ENCODE measurements at places on chromosomes 5 and 9.

DNA sequence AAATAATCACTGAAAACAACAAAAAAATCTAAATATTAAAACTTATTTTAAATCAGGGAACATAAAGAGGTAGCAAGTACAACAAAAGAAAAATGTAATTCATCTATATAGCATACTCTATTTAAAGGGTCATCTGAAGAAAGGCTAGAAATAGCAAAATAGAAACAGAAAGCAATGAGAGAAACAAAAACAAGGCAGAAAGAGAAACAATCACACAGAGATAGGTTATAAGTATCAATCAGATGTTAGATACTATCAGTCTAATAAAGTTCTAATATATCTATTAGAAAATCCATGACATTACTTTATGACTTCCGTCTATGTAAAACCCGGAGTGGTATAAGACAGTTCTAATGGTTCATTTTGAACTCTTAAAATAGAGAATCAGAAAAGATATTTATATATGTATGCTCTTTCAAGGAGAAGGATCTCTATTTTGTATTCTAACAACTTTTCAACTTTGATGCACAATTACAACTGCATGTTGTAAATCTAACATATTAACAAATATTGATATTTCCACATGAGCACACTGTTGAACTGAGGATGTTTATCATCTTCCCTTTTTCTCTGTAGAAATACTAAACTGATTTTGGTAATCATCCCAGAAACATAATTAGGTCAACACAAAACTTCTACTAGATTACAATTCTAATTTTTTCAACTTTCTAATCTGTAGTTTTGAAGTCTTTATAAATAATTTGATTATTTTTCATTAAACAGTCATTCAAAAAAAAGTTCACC, 15.8 kb downstream of the RICTOR start:
- DNase-seq = no peak

DNA sequence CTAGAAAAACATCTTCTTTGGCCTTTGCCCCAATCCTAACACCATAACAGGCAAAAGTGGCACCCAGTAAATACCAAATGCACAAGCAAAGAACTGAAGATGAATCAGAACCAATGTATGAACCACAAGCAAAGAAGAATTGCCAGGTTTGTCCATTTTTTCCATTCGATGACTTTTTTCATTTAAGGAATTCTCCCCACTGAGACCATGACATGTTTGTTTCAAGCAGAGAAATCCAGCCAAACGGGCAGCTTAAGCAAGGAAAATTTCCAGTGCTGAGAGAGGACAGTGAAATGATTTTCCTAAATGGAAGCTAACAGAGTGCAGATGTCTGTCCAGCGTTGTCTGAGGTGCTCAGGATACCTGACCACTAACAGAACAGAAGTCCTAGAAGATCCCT, 203.7 kb downstream of the ADAMTS12 start:
- DNase-seq = no peak

- peak; percentile 77 for DNase-seq
These were observed 2.0 kb downstream of the ST8SIA4 start for GRCh38 chr5:100900796-100901781.

GRCh38 chr5:61332851-61333320, 828 bp downstream of the ZSWIM6 start:
- no peak for DNase-seq

DNA sequence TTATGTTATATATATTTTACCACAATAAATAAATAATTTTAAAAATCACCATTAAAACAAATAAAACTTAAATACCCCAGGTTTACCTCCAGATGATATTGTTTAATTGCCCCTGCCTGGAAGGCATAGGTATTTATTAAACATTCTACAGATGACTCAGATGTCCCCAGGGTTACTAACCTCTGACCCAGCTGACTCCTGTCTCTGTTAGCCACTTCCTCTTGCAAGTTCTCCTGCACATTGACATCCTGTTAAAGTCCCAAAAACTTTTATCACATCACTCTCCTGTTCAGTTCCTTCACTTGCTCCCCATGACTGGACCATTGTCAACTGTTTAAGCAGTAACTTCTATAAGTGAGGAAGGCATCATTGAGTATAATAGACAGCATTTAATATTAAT, 37.0 kb upstream of the RAB3C start:
- DNase-seq = no peak

GRCh38 chr9:125889476-125890419, 142.6 kb downstream of the PBX3 start:
- no peak for DNase-seq

DNA sequence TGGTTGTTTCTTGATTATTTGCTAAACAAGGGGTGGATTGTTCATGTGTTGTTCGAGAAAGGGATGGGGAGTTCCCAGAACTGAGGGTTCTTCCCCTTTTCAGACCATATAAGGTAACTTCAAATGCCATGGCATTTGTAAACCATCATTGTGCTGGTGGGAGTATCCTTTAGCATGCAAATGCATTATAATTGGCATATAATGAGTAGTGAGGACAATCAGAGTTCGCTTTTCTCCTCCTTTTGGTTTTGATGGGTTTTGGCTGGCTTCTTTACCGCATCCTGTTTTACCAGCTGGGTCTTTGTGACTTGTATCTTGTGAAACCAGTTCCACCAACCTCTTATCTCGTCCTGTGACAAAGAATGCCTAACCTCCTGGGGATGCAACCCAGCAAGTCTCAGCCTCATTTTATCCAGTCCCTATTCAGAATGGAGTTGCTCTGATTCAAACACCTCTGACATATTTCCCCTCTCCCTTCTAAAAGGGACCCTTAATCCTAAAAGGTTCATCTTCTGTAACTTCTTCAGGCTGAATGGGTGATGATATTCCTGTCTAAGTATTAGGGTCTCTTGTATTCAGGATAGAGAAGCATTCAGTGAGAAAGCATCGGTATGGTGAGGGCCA, 8.7 kb upstream of the FBN2 start:
- DNase-seq = no peak

- DNase-seq = no peak
These were observed 70.6 kb downstream of the ALDH1A1 start for GRCh38 chr9:72882117-72882775.

DNA sequence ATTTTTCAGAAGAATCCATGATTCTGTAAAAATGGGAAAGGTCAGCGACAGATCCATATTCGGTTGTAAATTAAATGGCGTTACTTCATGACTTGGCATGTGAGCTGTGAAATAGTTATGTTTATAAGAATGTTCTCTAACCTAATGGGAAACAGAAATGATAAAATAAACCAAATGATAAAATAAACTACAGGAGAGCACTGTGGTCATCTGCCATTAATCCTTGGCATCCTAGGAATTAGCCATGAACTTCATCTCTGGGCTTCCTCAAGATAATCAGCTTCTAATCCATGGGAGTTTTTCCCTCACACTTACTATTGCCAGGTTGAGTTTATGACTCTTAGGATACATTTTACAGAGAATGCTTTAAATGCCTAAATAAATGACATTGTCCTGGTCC, 94.6 kb upstream of the SLC30A5 start:
- DNase-seq = no peak

GRCh38 chr5:8239198-8239597, 370.2 kb downstream of the MTRR start:
- DNase-seq = no peak

DNA sequence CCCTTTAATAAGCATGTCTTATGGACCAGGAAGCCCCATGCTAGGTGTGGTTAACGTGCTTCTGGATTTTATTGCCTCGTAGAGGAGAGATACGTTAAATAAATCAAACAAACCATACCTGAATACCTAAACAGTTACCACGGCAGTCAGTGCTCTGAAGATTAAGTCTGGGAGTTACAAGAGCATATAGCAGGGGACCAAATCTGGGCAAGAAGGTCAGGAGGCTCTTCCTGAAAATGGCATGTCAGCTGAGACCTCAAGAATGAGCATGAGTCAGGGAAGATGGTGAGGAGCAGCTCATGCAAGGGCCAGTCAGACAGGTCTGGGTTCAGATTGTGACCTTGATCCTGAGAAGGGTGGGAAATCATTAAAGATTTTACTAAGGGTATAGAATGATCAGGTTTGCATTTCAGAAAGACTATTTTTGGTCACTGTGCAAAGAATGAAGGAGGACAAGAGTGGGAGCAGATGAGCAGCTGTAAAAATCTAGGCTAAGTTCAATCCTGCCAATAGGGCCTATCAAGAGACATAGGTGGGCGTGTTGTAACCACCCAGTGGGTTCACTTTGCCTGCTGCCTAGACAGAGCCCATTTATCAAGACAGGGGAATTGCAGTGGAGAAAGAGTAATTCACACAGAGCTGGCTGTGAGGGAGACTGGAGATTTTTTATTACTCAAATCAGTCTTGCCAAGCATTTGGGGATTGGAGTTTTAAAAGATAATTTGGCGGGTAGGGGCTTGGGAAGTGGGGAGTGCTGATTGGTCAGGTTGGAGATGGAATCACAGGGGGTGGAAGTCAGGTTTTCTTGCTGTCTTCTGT, 4.8 kb upstream of the ZNF366 start:
- no peak for DNase-seq

- no peak for DNase-seq
These were observed 40.4 kb upstream of the RASGRF2 start for GRCh38 chr5:80919678-80920196.

DNA sequence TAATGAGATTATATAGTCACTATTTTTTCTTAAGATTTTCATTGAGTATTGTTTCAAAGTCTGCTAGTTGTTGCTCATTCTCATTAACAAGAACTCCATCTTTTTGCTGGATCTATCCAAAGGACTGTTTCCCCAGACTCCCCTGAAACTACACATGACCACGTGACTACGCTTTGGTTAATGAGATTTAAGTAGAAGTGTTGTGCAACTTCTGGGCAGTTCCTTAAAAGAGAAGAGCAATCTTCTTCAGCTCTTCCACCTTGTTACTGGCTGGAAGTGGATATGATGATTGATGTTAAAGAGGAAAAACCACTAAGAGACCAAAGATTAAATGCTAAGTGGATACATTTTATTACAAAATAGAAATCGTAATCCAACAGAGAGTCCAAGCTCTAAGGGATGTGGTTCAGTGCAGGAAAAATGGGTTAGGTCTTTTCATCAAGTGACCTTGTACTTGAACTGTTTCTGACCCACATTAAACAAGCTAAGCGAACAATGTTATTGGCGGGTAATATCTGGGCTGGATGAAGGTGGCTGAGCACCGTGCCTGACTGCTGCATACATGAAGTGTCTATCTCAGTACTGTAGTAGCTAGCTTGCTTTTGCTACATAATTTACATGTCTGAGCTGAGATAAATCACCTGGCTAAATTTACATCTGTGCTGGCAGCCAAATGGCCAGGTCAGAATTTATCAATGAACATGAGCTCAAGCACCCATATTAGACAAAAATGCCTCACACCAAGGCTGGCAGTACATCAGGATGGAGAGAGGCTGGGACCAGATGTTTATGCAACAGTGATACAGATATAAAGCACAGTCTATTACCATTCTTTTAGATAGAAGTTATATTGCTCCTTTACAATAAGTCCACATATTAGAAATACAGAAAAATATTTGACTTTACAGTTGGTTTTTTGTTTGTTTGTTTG, 7.5 kb upstream of the CTNNAL1 start:
- no peak for DNase-seq

DNA sequence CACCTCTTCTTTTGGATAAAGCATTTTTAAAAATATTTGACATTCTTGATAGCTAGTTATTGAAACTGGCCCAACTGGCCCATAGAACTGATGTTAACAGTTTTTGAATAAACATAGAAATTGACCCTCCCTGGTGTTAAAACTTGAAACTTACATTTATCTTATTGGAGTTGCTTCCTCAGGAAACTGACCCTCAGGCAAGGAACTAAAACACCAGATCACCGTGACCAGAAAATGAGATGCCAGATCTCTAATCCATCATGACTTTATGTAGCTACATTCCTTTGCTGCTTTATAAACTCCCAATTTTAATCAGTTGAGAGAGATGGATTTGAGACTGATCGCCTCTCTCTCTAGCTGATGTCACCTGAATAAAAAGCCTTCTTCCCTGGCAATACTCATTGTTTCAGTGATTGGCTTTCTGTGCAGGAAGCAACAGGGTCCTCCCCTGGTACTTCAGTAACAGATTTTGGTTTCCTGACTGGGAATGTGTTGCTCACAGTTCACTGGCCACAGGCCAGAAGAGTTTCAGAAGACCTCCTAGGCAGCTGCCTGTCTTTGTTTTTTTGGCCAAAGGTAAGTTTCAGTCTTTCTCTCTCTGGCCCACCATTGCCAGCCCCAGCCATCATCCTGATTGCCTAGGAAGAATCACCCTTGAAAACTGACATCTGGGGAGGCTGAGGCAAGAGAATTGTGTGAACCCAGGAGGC, 212.4 kb downstream of the DTWD2 start:
- no peak for DNase-seq

DNA sequence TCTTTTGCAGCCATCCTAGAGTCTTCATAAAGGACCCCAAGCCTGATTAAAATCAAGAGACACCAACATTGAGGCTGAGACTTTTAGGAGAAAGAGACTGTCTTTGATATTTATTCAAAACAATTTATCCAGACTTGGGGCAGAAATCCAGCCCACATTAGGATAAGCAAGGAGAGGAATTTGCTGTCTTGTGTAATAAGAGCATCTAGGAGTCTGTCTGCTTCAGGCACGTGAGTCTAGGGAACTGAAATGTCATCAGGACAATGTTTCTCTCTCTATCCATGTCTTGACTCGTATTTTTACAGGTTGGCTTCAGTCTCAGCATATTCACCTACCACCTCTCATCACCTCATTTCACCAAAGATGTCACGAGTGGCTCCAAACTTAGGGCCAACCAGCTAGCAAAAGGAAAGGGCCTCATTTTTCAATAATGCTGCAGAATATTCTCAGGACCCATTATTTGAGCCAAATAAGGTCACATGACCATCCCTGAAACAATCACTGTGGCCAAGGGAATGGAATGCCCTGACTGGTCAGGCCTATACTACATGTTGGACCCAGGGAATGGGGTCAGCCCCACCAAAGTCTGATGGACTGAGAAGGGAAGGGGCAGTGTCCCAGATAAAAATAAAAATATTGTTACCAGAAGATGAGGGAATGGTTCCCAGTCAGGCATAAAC, 70.3 kb upstream of the SAP30L start:
- no peak for DNase-seq

DNA sequence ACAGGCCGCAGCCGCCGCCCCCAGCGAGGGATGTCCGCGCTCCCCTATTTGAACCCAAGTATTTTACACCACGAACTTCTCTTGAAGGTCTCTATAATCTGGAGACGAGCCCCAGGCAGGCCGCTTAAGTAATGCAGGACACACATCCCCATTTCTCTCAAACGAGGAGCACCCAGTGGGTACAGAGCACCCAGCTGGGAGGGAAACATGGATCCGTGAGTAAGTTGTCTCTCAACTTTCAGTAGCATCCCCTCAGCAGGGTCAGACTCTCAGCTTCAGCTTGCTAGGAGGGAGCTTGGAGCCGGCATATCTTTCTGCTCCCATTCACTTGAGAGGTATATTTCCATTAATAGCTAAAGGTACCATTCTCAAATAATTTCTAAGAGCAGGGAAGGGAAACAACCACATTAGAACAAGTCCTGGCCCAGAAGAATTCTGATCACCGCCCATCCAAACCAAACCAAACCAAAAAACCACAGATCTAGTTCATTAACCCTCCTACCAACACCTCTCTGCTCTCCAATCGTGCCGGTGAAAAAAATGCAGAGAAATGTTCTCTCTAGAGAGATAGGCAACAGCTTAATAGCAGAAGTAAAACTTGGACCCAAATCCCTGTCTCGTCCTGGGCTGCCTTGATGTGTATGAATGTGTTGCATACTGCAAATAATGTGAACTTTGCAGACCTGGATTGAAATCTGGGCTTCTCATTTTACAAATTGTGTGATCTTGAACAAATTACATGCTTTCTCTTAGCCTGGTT, 910 bp downstream of the TDRD7 start:
- DNase-seq = no peak

- no peak for DNase-seq
These were observed 114.3 kb upstream of the EPB41L4A start for GRCh38 chr5:112533362-112533761.

Data from activated CD4-positive, CD25-positive, alpha-beta regulatory T cell (primary cell).